ENCODE measurements at places on chromosomes 11 and 22.

DNA sequence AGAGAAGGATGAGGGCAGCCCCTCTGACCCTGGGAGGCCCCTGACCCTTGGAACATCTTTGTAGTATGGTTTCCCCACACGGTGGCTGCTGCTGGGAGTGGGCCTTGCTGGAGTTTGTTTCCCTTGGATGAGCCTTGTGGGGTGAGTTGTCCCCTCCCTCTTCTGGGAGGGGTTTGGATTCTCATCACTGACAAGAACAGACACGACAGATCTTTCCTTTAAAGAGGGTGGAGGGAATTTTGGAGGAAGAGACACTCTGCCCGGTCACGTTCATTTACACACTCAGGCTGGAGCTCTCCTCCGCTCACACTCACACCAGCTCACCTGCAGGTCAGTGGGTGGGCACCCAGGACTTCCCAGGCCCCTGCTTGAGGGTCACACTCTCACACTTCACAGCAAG lies 31.7 kb downstream of the POU2F3 start:
- no peak for DNase-seq

- DNase-seq = no peak
These were observed 200.6 kb downstream of the CEP164 start for GRCh38 chr11:117528097-117528721.

GRCh38 chr11:106070606-106071005 lies 6.5 kb downstream of the KBTBD3 start:
- DNase-seq = no peak

DNA sequence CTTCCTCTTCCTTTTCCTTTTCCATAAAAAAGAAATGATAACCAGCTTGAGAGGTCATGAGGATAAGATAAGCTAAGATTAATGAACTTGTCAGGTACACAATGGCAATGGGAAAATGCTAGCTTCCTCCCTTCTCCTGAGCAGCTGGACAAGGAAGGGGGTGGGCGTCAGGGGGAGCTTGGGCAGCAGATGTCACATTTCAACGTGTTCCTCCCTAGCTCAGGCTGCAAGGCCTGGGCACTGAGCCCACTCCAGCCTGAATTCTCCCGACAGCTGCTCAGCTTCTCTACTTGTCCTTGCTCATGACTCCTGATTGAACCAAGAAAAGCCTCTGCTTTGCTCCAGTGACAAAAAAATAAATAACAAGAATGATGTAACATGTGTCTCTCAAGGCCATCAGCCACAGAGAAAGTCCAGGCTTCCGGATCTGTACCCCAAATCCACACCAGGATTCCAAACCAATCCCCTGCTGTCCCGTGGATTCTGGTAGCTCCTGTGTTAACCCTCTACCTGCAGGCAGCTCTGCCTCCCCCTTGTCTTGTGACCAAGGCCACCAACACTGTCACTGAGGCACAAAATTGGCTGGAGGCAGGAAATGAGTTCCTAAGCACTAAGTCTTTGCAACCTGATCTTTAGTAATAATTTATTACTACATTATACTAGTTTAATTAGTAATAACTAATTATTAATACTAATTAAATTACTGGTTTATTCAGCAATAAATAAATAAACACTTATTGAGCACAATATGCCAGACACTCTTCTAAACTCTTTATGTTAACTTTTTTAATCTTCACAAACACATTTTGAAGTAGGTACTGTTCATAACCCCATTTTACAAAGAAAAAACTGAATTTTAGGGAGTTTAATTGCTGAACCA lies 146.5 kb downstream of the CCDC34 start:
- DNase-seq = peak; percentile 39

DNA sequence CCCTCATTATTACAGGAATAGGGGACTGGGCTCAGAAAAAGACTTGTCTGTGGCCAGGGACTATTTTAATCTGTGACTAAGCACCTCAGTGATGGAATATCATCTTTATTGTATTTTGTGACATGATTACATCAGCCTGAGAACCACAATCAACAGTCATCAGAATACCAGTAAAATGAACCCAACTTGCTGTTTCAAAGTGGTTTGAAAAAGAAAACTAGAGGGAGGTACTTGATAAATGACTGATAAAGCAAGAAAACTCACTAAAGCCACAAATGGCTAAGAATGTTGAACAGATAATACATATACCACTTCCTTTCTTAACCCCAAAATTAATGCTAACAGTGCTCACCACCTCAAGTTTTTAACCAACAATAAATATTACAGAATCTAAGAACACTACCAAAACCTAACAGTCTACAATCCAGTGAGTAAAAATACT lies 155.7 kb downstream of the ATG16L2 start:
- DNase-seq = no peak

- no peak for DNase-seq
These were observed 29.6 kb upstream of the HSPA8 start for GRCh38 chr11:123091506-123091905.

- no peak for DNase-seq
These were observed 15.9 kb downstream of the IL10RA start for GRCh38 chr11:118002010-118002540.

GRCh38 chr11:44593251-44593650 lies 27.8 kb downstream of the CD82 start:
- DNase-seq = no peak

DNA sequence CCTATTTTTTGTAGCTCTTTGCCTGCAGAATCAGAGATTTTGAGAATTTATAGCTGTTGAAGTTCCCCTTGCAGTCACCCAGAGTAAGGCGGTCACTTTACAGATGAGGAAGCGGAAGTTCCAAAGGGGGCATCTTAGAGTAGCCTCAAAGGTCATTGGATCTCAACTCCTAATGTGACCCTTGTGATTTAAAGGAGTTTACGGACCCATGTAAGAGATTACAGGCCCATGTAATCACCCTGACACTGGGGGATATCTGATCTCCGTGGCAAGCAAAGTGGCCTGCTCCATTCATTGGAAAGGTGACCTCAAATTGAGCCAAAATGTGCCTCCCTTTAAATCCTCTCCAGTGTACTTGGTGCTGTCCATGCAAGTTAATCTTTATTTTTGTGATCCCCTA lies 15.7 kb downstream of the P2RX3 start:
- DNase-seq = no peak

DNA sequence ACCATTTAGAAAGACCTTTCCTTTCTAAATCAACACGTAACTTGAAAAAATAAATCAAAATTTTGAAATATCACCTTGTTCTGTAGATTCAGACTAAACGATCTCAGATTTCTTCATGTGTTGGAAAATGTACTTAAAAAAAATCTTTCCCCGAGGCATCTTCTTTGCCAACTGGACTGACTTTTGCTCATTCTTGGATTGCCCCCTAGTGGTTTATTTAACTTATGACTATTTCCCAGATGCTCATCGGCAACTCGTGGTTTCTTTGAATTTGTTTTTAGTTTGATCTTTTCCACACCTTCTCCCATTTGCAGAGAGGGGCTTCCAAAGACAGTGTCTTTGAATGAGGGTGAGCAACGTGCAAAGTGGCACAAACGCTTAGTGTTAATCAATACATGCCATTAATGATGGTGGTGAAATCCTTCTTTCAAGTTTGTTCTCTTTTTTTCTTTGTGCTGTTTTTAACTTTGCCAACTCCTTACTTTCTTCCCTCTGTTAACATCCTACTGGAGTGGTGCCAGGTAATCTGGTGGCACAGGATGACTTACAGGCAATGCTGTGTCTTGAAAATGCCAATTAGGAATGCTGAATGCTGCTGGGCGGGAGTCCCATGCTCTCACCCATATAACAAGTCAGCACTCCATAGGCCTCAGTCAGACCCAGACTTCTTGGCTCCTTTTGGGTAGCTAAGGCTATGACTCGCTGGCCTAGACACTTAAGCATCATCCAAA lies 18.3 kb downstream of the PRSS23 start:
- peak; percentile 60 for DNase-seq

DNA sequence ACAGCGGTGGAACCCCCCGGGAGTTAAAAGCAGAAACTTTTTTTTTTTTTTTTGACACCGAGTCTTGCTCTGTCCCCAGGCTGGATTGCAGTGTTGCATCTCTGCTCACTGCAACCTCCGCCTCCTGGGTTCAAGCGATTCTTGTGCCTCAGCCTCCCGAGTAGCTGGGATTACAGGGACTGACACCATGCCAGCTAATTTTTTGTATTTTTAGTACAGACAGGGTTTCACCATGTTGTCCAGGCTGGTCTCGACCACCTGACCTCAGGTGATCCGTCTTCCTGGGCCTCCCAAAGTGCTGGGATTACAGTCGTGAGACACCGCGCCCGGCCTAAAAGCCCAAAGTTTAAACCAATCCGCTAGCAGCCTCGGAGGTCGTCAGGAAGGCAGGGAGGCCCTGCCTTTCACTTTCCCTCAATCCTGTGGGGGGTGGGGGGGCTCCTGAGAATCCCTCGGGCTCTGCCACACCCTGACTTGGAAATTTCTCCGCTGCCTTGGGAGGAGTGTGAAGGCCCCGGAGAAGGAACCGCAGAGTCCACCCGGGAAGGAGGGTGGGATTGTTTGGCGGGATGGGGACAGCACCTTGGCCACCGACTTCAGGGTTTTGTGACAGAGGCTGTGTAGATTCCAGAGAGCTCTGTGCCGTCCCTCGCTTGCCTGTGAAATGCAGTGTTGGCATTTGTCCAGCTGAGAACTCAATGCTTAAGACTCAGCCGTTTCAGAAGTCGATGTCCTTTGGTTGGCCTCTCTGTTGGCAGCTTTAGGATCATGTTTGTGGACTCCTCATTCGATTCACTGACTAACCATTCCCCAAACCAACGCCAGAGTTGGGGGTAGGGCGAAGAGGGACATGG lies 1.0 kb downstream of the ARHGAP8 start:
- no peak for DNase-seq

DNA sequence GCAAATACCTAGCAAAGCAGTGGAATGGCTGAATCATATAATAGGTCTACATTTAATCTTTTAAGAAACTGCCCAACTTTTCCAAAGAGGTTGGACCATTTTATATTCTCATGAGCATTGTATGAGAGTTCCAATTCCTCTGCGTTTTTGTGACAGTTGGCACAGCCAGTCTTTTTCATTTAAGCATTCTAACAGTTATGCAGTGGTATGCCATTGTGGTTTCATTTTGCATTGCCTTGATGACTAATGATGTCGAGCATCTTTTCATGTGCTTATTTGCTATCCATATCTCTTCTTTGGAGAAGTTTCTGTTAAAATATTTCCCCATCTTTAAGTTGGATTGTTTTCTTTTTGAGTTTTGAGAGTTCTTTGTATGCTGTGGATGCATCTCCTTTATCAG lies 38.7 kb downstream of the EIF3F start:
- DNase-seq = no peak

- no peak for DNase-seq
These were observed 6.9 kb downstream of the UBE4A start for GRCh38 chr11:118366287-118366686.

GRCh38 chr22:17241576-17242330 lies 22.5 kb upstream of the ADA2 start:
- no peak for DNase-seq

GRCh38 chr22:27008454-27008853 lies 351.1 kb downstream of the MIAT start:
- no peak for DNase-seq

GRCh38 chr22:48780597-48781277 lies 1046.9 kb downstream of the BRD1 start:
- DNase-seq = no peak

DNA sequence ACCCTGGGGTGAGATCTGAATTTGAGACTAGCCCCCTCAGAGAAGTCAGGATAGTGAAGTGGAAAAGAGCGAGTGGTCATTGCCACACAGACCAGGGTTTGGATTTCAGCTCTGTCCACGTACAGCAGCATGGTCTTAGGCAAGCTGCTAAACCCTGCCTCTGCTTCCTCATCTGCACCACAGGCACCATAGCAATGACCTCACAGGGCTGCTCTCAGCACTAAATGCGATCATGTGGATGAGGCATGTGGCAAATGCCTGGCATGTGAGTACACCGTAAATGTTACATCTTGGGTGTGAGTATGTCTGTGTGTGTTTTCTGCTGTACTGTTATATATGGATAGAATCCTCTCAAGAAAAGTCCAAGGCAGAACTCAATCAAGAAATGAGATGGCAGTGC lies 15.8 kb downstream of the NAV2 start:
- DNase-seq = peak; percentile 19

DNA sequence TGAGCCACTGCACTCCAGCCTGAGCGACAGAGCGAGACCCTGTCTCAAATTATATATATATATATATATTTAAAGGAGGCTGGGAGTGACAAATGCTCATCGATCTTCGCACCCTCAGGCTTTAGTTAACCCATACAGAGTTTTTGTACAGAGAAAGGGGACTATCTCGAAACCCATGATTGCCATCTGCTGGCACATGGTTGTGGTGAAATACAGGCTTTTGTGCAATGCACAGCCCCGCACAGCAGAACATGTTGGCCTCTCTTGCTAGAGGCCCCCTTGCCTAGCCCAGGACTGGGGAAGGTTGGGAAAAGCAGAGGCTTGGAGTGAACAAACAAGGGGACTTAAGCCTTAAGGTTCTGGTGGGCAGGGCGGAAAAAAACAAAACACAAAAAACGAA lies 3.6 kb downstream of the MYBPC3 start:
- DNase-seq = no peak

DNA sequence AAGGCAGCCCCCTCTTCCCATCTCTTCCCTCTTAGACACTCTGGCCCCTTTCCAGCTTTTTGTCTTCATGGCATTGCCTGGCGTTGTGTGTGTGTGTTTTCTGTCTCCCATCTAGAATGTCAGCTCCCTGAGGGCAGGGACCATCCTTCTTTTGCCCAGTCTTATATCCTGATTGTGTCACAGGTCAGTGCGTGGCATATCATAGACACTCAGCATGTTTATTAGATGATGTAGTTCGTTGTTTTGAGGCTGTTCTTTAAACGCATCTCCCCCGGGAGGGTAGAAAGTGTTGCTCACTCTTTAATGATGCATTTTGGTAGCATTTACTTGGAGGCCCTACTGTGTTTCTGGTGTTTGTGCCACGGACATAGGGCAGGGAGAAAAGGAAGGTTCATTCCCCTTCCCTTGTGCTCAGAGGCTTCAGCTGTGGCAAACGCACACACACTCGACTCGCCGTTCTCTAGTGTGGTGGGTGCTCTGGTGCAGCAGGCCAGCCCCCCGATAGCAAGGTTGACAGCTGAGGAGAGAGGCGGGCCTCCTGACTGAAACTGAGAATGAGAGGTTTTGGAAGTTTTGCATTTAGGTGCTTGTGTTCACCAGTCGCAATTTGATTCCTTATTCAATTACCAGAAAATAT lies 60.2 kb downstream of the TNRC6B start:
- DNase-seq = no peak

- no peak for DNase-seq
These were observed 10.4 kb downstream of the NHERF4 start for GRCh38 chr11:119195680-119196079.
